ENCODE measurements at places on chromosomes 3 and 15. TPM values are rescaled to one million over a fixed set of nuclear protein-coding genes. Genes with fewer than 3 reads are reported as not detected.

Gene IL17RB
- 14.3 TPM for polyA plus RNA-seq

DNA sequence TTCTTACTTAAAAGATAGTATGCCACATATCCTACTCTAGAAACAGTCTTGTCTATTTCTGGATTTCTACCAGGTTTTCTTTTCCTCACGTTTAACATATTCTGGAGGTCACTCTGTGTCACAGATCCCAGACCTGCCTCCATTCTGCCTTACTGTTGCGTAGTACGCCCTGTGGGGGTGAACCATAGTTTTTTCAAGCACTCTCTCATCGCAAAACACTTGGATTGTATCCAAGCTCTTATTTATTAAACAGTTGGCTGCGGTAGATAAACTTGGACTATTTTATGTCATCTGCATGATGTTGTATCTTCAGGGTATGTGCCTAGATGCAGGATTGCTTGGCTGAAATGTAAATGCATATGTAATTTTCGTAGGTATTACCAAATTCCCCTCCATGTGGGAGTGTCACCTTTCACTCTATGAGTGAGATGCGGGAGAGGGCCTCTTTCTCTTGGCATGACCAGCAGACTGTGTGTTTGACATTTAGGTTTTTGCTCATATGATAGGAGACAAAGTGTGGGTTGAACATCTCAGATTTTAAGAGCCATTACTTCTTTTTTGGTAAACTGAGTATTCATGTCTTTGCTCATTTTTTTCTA, 55.8 kb downstream of the ABTB1 start:
- no peak for DNase-seq

- DNase-seq = no peak
These were observed 118.1 kb downstream of the RPL22L1 start for GRCh38 chr3:170751899-170752293.

DNA sequence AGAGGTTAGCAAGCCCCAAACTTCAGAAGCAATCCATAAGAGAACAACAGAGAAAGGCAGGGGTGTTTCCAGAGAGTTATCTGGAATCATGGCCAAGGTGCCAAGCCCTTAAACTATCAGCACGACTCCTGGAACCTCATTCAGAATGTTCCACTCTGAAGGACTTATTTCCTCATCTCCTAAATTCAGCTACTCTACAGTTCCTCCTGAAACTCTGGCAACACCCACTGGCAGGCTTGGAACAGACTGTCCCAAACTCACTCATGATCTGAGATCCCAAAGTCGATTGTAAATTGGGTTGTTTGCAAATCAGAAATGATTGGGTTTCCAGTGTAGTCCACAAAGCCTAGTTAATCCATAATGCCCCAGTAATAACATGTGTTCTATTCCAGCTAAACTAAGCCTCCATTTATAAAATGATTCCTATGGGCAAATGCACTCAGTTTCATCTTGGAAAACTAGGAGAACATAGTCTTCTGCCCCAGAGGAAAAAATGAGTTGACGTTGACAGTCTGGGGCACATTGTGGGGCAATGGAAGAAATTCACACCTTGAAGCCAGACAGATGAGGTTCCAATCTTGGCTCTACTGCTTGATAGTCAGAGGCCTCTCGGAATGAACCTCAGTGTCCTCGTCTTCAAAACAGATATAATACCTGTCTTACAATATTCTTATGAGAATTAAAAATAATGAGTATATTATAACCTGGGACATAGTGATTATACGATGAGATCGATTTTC, 65.9 kb downstream of the SLCO2A1 start:
- no peak for DNase-seq

DNA sequence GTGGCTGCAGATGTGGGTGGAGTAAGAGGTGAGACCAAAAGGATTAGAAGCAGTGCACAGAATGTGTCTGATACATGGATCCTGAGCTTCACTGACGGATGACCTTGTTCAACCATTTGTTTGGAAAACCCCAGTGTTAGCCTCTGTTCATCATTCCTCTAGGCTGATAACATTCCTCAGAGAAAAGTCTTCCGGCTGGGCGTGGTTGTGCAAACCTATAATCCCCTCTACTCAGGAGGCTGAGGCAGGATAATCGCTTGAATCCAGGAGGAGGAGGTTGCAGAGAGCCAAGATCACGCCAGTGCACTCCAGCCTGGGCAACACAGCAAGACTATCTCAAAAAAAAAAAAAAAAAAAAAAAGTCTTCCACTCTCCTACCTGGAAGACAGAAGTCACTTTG, 23.1 kb upstream of the CHD2 start:
- no peak for DNase-seq

DNA sequence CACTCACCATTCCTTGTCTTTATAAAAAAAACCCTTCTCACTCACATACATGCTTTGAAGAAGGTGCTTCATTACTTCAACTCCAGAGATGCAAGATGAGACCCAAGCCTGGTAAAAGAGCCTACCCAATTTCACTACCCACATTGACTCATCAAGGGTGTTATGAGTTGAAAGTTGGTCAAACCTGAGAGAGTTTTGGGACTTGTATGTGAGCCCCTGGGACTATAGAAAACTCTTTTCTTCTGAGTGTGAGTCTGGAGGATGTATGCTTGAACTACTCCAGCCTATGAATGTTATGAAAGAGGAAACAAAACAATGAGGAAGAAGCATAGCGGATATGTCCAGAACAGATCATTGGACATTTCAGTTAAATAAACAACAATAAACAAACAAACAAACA, 106.5 kb upstream of the SATB1 start:
- DNase-seq = no peak
